ENCODE measurements at places on chromosomes 11 and 22. TPM values are rescaled to one million over a fixed set of nuclear protein-coding genes. Genes with fewer than 3 reads are reported as not detected.

RAG2 gene
- not detected for total RNA-seq

OR56A1 gene
- 0.97 TPM for total RNA-seq

SLCO2B1 gene
- not detected for total RNA-seq

GGT5 gene
- total RNA-seq, result not detected

RIMBP3B gene
- total RNA-seq, result 0.04 TPM

ACR gene
- 2.2 TPM for total RNA-seq

NECTIN1 gene
- 48.4 TPM for total RNA-seq

CCDC86 gene
- 81.8 TPM for total RNA-seq

FREY1 gene
- total RNA-seq, result not detected

OVCH2 gene
- 0.42 TPM for total RNA-seq

TUBA8 gene
- total RNA-seq, result not detected

CDC42BPG gene
- 11.6 TPM for total RNA-seq

RAPSN gene
- not detected for total RNA-seq

CD248 gene
- total RNA-seq, result 3.8 TPM

GPR137 gene
- total RNA-seq, result 32.5 TPM

OR5P2 gene
- total RNA-seq, result 1.3 TPM

TRPM5 gene
- total RNA-seq, result not detected

SPINDOC gene
- 84.7 TPM for total RNA-seq

MOGAT2 gene
- total RNA-seq, result not detected

F2 gene
- total RNA-seq, result not detected

MUC15 gene
- not detected for total RNA-seq

YPEL4 gene
- total RNA-seq, result 0.82 TPM

MUC5AC gene
- total RNA-seq, result not detected

TREH gene
- not detected for total RNA-seq

CHEK1 gene
- 96.4 TPM for total RNA-seq

PLAAT2 gene
- total RNA-seq, result not detected

SLC22A9 gene
- not detected for total RNA-seq

CBLIF gene
- total RNA-seq, result not detected

BCO2 gene
- total RNA-seq, result 0.63 TPM

USP28 gene
- total RNA-seq, result 171 TPM

ADAMTS15 gene
- total RNA-seq, result 5.6 TPM

FAM180B gene
- not detected for total RNA-seq

OR8A1 gene
- not detected for total RNA-seq

INPP5J gene
- 11.2 TPM for total RNA-seq

PHOX2A gene
- total RNA-seq, result not detected

PIK3IP1 gene
- total RNA-seq, result 2.2 TPM

RIC3 gene
- total RNA-seq, result 17.8 TPM

SAA4 gene
- not detected for total RNA-seq

ZNF195 gene
- total RNA-seq, result 101 TPM

MS4A4A gene
- total RNA-seq, result not detected

NLRP14 gene
- total RNA-seq, result 0.10 TPM

MAML2 gene
- total RNA-seq, result 5.7 TPM

PRG3 gene
- not detected for total RNA-seq
